ENCODE measurements at places on chromosomes 7 and 10.
A peak's percentile ranks its signal among the peaks of the same experiment; 100 is the strongest.

- no peak for DNase-seq
These were observed 35.8 kb downstream of the UNC5B start for GRCh38 chr10:71248210-71248609.

DNA sequence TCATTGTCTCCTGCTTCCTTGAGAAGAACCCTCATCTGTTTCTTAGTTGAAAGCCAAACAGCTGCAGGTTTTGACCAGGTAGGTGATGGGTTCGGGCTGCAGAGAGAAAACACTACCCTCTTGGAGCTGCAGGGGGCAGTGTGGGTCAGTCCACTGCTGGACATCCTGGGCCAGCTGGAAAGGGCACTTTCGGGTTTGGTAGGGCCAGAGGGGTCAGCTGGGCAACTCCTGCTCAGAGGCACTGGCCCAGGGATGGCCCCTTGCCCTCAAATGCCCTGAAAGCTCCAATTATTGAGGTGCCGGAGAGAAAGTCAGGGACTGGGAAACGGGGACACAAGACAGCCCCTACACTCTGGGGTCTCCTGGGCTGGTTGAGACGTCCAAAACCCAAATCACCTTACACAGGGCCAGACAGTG, 90.7 kb downstream of the MKI67 start:
- peak; percentile 70 for DNase-seq

GRCh38 chr7:96870185-96870584, 135.2 kb upstream of the DLX6 start:
- no peak for DNase-seq

GRCh38 chr10:78337646-78338391, 304.2 kb downstream of the RPS24 start:
- no peak for DNase-seq

DNA sequence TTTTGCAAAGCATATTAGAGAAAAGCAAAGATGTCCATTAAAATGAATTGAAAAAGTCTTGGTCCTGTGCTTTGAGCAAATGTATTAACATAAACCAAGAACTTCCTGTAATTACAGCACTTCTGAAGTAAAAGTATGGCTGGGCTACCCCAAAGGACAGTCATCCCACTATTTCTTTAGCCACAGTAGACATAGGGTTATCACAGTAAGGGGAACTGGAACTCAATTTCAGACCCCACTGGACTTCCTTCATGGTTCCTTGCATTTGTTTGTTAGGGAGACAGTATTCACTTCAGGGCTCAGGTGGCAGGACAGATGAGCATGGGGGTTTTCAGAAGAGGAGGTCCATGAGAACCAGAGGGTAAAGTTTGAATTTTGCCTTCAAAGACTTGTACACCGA, 203.1 kb upstream of the PDE1C start:
- no peak for DNase-seq

DNA sequence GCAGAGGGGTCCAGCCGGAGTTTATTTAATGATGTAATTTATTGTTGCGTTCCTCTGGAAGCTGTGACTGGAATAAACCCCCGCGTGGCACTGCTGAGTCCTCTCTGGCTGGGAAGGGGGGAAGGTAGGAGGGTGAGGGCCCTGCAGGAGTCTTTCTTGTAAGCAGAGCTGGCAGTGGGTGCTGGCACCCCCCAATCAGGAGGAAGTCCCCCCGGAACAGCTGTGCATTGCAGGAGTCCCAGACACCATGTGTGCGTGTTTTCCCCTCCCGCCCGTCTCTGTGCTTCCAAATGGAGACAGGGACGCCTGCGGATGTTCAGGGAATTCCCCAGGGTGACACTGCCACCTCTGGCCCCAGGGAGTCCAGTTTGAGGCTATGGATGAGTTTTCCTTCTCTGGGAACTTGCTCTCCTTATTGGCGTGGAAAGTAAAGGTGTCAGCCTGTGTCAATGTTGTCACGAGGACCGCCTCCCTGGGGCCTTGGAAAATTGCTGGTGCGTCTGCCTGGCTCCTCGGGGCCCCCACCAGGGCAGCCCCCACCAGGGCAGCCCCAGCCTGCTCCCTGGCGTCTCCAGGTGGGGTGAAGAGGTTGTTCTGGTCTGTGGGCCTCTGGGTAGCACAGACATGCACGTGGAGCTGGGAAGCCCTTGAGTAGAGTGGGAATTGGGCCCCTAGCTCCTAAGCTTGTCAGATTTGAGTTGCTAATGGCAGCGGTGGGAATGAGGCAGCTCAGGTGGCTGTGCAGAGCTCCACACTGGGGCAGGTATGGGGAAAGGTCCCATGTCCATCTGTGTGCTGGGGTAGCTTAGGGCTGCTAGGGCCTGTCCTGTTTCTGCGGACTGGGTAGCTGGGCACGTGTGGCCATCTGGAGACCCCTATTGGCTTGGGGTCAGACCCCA, 2.7 kb downstream of the FZD9 start:
- no peak for DNase-seq

- DNase-seq, result no peak
These were observed 86.5 kb downstream of the OTUD1 start for GRCh38 chr10:23525406-23525805.

- DNase-seq, result no peak
These were observed 12.5 kb upstream of the HNRNPF start for GRCh38 chr10:43421519-43421918.

DNA sequence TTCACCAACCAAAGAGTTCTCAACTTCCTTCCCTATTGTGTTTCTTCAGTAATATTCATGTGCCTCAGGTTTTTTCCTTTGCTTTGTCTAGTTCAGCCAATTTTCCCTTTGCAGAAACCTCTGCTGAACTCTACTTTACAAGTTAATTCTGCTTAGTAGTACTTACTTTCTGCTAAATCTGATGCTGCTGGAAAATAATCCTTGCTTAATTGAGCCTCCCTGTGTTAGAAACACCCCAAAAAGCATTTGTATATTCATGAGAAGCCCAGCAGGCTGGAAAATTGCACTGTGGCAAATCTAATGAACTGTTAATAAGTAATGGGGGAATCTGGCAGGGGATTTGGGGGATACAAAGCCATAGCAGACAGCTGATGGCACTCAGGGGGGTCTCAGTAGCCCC, 78.5 kb downstream of the CDCA7L start:
- DNase-seq, result no peak

- DNase-seq, result no peak
These were observed 5.6 kb downstream of the DOCK1 start for GRCh38 chr10:126910798-126911197.

DNA sequence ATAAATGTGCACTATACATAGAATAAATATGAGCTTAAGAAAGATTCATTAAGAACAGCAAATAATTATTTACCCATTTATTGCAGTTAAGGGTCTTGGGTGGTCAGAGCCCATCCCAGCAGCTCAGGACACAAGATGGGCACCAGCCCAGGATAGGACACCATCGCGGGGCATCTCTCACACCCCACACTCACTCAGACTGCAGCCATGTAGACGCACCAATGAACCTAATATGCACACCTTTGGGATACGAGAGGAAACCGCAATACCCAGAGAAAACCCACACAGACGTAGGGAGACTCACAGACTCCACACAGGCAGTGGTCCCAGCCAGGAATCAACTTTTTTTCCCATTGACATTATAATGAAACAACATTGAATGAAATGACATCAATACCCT, 36.0 kb downstream of the CARD11 start:
- no peak for DNase-seq

DNA sequence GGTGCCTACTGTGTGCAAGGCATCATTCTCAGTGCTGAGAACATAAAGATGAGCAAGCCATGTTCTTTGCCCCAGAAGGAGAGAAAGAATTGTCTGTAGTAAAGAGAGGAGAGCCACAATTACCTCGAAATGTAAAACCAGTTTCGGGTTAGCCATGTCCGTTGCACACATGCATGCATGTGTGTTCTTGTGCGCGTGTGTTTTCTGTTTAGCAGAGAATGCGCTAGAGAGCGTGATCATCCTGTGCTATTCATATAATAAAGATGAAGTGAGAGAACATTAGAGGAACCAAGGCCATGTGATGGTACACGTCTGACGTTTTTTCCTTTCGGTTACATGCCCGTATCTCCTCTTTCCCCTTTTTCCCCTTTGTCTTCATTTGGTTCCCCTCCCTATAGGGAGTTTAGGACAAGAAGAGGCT, 158.2 kb downstream of the CELF2 start:
- DNase-seq, result peak; percentile 72

GRCh38 chr7:55179931-55180682, 161.3 kb downstream of the EGFR start:
- no peak for DNase-seq

DNA sequence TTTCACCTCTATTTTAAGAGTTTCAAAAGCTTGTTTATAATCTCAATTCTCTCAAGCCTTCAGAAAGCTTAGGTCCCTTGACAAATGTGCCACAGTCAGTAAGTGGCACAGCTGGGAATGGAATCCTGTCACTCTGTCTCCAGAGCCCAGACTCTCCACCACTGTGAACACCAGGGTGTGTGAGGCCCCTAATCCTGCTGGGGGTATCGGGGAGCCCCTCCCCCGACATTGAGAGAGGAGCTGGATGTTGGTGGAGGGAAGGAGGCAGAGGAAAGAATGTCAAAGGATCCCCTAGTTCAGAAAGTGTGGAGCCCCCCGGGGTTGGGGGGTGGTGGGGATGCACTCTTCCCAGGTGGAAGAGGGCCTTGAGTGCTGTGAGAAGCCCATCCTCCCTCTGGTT, 133.8 kb upstream of the YAE1 start:
- no peak for DNase-seq

DNA sequence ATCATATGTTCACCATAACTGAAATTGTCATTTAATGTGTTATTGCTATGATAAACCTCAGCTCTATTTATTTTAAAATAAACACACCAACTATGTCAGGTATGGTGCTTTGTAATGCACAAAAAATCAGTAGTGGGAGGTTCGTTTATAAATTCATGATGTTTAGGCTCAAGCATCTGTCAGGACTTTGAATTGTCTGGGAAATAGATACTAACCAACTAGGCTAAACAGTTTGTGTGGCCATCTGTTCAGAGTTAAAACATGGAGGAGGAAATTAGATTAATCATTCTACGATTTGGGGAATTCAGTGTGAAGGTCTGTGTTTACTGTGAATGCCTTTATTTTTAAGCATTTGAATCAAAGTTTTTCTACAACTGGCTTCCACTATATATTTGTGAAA, 212.6 kb upstream of the FZD8 start:
- no peak for DNase-seq

GRCh38 chr10:129184196-129184595, 282.8 kb upstream of the MGMT start:
- DNase-seq, result no peak

GRCh38 chr10:17075533-17076359, 53.9 kb downstream of the CUBN start:
- DNase-seq, result peak; percentile 67

GRCh38 chr10:60964257-60965235, 20.6 kb upstream of the RHOBTB1 start:
- peak; percentile 82 for DNase-seq

DNA sequence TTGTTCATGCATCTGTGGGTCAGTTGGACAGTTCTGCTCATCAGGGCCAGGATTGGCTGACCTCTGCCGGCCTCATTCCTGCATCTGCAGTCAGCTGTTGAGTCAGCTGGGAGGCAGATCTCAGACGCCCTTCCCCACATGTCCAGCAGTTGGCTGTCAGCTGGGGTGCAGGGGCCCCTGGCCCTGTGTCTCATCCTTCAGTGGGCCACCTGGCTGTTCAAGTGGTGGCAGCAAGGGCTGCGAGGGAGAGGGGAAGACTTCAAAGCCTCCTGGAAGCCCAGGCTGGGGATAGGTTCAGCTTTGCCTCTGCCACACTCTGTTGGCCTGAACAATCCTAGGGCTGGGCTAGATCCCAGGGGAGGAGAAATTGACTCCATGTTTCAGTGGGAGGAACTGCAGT, 33.2 kb downstream of the TACR2 start:
- no peak for DNase-seq

DNA sequence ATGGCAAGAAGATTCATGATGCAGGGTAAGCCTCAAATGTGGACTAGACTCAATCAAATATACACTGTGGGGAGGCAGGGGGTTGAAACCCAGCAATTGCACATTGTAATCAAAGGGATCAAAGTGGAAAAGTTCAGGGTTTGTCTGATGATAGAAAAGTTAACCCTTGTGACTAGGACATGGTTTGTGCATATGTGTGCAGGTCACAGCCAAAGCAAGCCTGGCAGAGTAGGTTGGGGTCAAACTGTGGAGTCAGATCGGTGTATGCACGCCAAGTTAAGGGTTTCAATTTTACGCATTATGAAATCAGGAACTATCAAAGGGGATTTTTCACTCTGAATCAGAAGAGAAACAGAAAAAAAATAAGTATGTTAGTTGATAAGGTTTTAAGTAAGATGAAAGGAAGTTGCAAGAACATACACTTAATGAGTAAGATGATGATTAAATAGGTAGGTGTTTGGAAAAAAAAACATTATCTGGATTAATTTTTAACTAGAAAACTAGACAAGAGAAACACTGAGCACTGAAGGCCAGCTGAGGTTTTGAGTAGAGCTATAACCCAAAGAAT, 188.3 kb downstream of the DGKB start:
- DNase-seq, result no peak

- DNase-seq, result no peak
These were observed 61.5 kb downstream of the VIPR2 start for GRCh38 chr7:159083001-159083697.

GRCh38 chr7:51019191-51019844, 236.6 kb upstream of the GRB10 start:
- DNase-seq, result no peak

DNA sequence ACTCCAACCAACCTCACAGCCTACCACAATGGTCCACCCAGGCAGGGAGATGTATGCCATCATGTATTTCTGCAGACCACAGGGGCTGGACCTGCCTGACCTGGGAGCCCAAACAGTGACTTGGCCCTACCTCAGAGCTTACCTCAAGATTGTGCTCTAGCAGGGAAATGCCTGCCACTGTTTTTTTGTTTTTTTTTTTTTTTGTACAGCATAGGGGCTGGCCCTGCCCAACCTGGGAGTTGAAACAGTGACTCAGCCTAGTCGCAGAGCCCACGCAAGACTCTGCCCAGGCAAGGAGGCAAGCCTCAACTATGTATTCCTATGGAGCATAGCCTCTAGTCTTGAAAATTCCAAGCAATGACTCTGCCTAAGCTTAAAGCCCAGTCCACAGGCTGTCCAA, 39.3 kb upstream of the CDK6 start:
- DNase-seq, result no peak

GRCh38 chr7:93429563-93429962, 145.0 kb downstream of the CALCR start:
- no peak for DNase-seq

GRCh38 chr10:30057894-30058556, 1.4 kb downstream of the JCAD start:
- DNase-seq, result no peak

GRCh38 chr10:98425511-98426352, 10.8 kb upstream of the PYROXD2 start:
- peak; percentile 79 for DNase-seq

- no peak for DNase-seq
These were observed 5.7 kb upstream of the DYNC1I1 start for GRCh38 chr7:95766657-95767056.

- no peak for DNase-seq
These were observed 33.9 kb downstream of the RCC1L start for GRCh38 chr7:75039709-75040108.

- no peak for DNase-seq
These were observed 2.2 kb upstream of the FOXI2 start for GRCh38 chr10:127734753-127735152.

GRCh38 chr7:91235211-91235832, 28.9 kb upstream of the FZD1 start:
- no peak for DNase-seq

- DNase-seq, result no peak
These were observed 13.5 kb downstream of the LDB3 start for GRCh38 chr10:86681722-86682386.

GRCh38 chr10:1048349-1048731, 579 bp downstream of the IDI1 start:
- no peak for DNase-seq
